NCI-H187 treated with DMSO at 0.1 percent for 48 hours (cell line): ENCODE measurements at places on chromosomes 13 and 19.

GRCh38 chr19:42693760-42694350 is 46.4 kb downstream of the PSG3 start:
- DNase-seq, result no peak

- DNase-seq, result no peak
These were observed 870 bp downstream of the ZNF442 start for GRCh38 chr19:12364391-12365235.

DNA sequence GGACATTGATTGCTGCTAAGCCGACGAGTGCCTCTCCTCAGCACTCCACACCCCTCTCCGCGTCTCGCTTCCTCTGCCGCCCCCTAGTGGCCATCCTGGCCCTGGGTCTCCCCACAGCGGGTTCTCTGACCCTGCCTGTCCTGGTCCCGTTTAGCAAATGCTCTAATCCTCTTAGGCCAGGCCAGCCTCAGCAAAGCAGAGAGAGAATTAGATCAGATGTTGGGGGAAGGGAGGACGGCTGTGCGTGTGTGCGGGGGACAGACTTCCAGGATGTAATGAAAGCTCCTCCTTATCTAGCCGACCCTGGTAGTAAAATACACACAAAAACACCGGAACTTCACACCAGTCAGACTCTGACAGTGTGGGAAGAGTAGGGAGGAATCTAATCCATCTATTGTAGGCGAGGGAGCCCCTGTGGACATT is 4.5 kb downstream of the TPRX2 start:
- no peak for DNase-seq

GRCh38 chr19:22622901-22623840 is 11.0 kb upstream of the ZNF492 start:
- DNase-seq, result no peak

- no peak for DNase-seq
These were observed 1729.7 kb downstream of the PCDH9 start for GRCh38 chr13:65500481-65500880.

GRCh38 chr19:10551698-10552301 is 8.1 kb downstream of the ATG4D start:
- DNase-seq, result no peak

DNA sequence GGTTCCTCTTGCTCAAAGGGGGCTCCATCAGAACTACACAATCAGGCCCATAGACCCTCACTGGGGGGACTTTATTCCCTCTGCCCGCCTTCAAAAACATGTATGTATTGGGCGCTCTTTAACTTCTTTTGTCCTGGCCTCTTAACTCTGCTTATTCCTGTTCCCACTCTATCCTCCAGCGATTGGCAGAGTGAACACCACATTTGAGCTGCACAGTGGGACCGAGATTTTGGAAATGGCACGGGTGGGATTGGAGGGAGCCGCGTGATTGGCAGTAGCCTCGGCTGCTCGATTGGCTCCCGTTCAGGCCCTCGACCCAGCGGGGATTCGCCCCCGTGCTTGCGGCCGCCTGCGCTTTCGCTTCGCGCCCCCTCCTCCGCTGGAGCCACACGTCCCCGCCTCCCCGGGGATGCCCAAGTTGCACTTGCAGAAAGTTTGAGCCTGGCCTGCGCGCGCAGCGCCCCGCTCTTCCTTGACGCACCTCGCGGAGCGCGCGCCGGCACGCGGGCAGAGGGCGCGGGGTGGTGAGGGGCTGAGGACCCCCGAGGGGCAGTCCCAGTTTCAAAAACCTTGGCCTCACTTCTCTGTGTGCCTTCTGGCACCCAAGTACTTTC is at the start of gene ZIC5:
Gene ZIC5 (minus strand): TSS at position 192 of the 614 bp plus-strand sequence. CDS start 164 bp downstream, at position 28.
- DNase-seq, result no peak

GRCh38 chr19:11495481-11495880 is 10.2 kb downstream of the ZNF653 start:
- DNase-seq, result no peak

DNA sequence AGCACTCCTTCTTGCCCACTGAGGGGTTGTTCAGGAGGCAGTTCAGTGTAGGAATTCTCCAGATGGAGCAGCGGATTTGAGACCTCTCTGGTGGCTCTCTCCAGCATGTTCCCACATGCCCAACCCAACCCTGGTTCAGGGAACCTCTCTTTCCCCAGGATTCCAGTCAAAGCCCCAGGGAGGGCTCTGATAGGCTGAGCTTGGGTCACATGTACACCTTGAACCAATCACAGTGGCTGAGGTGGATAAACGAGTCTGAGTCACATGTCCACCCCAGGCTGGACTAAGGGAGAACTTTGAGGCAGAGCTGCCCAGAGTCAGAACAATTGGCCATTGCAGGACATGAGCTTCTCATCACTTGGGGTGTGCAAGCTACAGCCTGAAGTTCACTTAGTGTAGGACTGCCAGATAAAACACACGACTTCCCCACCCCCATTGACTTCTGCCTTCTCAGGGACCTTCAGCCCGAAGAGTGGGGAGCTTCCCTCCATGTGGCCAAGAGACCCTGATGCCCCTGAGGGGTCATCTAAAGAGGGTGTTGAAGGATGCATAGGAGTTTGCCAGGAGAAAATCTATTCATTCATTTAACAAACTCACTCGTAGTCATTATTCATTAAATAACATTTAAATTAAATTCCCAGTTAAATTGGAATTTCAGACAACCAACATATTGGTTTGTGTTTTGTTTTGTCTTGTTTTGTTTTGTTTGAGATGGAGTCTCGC is 4.0 kb upstream of the MAST3 start:
- no peak for DNase-seq

DNA sequence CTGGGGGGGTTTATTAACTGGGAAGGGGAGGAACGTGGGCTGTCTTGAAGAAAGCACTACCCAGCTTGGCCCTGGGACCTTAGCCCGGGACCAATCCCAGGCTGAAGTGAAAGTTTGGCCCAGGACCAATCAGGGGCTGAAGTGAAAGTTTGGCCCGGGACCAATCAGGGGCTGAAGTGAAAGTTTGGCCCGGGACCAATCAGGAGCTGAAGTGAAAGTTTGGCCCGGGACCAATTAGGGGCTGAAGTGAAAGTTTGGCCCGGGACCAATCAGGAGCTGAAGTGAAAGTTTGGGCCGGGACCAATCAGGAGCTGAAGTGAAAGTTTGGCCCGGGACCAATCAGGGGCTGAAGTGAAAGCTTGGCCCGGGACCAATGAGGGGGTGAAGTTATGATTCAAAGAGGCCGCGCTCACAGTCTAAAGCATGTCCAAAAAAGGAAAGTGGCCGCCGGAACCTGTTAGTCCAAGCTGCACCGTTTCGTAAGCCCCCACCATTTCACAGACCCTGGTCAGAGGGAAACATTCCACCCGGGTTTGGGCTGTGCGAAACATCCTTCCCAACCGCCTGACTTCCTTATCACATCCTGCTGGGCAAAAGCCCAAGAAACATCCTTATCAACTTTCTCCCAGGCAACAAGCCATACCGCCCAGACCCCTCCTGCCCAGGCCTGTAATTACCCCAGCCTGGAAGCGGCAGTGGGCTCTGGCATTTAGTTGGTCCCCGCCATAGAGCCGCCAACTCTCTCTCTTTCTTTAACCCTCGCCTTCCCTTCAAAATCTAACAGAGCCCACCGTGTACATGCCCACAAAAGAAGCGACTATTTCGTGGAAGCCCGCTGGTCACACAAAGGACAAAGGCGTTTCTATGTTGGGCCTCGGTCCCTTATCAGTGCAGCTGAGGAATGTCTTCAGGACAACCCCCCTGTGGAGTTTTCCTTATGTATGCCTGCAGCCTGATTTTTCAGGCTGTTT is 1.1 kb downstream of the ZNF850 start:
- no peak for DNase-seq

- no peak for DNase-seq
These were observed 19.2 kb downstream of the GPX4 start for GRCh38 chr19:1122972-1123363.

DNA sequence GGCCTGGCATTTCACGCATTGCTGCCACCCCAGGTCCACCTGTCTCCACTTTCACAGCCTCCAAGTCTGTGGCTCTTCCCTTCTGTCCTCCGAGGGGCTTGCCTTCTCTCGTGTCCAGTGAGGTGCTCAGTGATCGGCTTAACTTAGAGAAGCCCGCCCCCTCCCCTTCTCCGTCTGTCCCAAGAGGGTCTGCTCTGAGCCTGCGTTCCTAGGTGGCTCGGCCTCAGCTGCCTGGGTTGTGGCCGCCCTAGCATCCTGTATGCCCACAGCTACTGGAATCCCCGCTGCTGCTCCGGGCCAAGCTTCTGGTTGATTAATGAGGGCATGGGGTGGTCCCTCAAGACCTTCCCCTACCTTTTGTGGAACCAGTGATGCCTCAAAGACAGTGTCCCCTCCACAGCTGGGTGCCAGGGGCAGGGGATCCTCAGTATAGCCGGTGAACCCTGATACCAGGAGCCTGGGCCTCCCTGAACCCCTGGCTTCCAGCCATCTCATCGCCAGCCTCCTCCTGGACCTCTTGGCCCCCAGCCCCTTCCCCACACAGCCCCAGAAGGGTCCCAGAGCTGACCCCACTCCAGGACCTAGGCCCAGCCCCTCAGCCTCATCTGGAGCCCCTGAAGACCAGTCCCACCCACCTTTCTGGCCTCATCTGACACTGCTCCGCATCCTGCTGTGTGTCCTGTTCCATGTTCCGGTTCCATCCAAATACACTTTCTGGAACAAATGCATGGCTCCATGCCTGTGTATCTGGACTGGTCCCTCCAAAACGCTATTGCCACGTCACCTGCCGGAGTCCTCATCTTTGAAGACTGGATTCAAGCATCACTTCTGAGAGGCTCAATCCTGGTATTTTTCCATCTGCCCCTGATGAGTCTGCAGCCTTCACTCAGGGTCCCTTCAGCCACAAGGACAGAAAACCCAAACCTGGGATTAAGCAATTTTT is 10.7 kb upstream of the DHDH start:
- no peak for DNase-seq

DNA sequence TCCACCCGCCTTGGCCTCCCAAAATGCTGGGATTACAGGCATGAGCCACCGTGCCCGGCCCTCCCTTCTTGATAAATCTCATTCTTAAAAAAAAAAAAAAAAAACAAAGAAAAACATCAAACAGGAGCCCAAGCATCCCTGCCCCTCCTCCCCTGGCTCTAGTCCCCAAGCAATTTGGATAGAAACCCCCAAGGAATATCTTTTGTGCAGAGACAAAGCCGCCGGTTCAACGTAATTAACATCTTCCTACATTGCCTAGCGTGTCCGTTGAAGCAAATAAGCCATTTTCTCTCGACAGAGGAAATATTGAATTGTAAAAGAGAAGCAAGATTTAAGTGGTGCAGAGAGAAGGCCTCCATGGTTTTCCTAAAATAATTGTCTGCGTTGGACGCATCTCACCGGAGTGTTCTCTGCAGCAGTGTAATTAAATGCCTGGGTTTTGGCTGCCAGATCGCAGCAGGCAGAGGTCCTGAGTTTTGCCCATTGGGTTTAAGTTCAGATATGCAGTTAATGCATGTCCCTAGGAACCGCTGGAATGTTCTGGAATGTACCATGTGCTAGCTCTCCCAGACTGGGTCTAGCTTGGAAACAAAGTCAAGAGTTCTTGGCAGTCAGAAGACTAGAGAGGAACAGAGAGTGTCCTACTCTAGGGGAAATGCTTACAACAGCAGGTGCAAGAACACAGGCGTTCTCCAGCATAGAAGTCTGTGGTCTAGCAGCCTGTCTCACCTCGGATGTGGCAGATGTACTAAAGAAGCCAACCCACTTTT is 30.8 kb downstream of the PIN1 start:
- DNase-seq, result no peak

- no peak for DNase-seq
These were observed 5.5 kb upstream of the LILRA6 start for GRCh38 chr19:54248016-54248601.

- DNase-seq, result no peak
These were observed at the start of gene TLE2 for GRCh38 chr19:3029065-3029923. Gene TLE2 (minus strand): TSS chr19:3029280. CDS start chr19:3028904, 376 bp downstream.

- no peak for DNase-seq
These were observed 85.4 kb upstream of the KLF12 start for GRCh38 chr13:74219566-74219965.

GRCh38 chr13:50012396-50013169 is 2.7 kb upstream of the KCNRG start:
- no peak for DNase-seq

- DNase-seq, result no peak
These were observed 6.4 kb downstream of the KANK3 start for GRCh38 chr19:8336660-8337059.

DNA sequence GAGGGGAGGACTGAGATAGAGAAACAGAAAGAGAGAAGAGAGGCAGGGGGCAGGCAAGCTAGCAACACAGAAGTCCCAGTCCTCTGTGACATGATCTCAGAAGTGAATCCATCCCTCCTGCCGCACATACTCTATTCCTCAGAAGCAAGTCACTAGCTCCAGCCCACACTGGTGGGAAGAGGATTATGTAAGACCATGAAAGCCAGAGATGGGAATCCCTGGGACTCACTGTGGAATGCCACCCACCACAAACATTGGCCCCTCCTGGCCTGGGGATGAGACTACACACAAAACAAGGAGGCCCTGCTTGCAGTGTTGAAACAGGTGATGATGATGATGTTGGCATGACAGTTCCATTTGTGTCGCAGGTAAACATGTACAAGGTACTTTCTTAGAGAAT is 419.9 kb downstream of the IRS2 start:
- no peak for DNase-seq

GRCh38 chr13:28037399-28037798 is 48.9 kb upstream of the URAD start:
- DNase-seq, result no peak

- no peak for DNase-seq
These were observed 326.0 kb downstream of the GPC6 start for GRCh38 chr13:93552596-93552995.

GRCh38 chr19:19619181-19619848 is 828 bp upstream of the PBX4 start:
- DNase-seq, result no peak

GRCh38 chr19:49999371-50000010 is 25.7 kb downstream of the VRK3 start:
- DNase-seq, result no peak

GRCh38 chr19:16654627-16655026 is 5.3 kb downstream of the SMIM7 start:
- no peak for DNase-seq

DNA sequence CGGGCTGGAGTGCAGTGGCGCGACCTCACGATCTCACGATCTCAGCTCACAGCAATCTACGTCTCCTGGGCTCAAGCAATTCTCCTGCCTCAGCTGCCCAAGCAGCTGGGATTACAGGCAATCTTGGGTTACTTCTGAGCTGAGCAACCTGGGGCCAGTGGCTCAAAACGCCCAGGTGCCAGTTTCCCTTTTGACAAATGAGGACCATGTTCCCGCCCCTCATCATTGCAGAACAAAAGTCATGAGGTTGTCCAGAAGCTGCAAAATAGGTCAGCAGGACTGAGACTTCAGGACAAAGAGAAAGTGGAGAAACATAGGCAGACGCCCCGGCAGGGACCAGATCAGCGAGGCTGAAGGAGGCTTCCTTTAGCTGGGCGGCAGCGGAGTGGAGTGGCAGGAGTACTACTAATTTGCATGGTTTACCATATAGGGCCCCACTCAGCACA is 3.3 kb upstream of the ADGRE5 start:
- DNase-seq, result no peak

GRCh38 chr19:45876411-45877197 is 9.3 kb downstream of the IRF2BP1 start:
- no peak for DNase-seq
